ENCODE measurements at places on chromosomes 6 and 20.

GRCh38 chr6:40931931-40932330 is 107.1 kb downstream of the UNC5CL start:
- DNase-seq: no peak

- no peak for DNase-seq
Observed at GRCh38 chr6:34516391-34517324, 39.5 kb downstream of the SPDEF start.

DNA sequence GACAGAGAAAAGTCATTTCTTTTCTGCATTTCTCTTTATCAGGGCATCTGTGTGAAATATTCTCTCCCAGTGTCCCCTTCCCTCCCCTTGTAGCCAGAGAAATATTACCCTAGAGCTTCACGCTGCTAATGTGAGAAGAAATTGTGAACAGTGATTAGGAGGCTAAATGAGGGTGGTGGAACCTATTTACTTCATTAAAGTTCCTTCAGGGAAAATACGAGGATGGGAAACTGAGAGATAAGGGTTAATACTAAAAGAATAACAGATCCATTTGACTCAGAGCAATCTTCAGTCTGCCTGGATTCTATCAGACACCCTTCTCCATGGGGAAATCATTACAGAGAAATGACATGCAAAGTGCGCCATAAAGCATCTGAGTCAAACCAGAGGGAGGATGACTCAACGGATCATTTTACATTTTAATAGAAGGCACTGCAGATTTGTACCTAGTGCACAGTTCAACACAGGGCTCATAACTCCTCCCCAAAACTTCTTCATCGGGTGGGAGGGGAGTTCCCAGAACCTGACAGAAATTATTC is 131.3 kb downstream of the GJA10 start:
- peak; percentile 15 for DNase-seq

DNA sequence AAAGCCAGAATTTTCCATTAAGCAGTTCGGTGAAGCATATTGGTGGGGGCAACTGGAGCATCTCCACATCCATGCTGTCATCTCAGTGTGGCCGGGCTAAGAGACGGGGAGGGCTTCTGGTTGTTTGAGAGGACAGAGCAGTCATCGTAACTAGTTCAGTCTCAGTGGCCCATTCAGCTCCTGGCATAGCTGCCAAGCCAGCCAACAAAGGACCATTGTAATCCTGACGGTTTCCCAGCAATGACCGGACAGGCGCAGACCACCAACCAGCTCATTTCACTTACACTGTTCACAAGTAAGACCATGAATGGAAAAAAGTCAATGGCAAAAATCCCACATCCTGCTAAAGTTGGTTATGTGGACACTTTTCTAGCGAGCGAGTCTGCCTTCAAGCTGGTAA is 14.9 kb upstream of the HDDC2 start:
- no peak for DNase-seq

DNA sequence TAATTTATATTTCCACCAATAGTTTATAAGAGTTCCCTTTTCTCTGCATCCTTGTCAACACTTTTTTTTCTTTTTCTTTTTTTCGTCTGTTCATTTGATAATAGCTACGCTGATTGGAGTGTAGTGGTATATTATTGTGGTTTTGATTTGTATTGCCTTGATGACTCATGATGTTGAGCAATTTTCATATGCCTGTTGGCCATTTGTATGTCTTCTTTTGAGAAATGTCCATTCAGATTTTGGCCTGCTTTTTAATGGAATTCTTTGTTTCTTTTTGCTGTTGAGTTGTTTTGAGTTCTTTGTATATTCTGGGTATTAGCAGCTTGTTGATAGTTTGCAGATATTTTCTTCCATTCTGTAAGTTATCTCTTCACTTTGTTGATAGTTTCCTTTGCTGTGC is 773.4 kb downstream of the KIF16B start:
- no peak for DNase-seq

DNA sequence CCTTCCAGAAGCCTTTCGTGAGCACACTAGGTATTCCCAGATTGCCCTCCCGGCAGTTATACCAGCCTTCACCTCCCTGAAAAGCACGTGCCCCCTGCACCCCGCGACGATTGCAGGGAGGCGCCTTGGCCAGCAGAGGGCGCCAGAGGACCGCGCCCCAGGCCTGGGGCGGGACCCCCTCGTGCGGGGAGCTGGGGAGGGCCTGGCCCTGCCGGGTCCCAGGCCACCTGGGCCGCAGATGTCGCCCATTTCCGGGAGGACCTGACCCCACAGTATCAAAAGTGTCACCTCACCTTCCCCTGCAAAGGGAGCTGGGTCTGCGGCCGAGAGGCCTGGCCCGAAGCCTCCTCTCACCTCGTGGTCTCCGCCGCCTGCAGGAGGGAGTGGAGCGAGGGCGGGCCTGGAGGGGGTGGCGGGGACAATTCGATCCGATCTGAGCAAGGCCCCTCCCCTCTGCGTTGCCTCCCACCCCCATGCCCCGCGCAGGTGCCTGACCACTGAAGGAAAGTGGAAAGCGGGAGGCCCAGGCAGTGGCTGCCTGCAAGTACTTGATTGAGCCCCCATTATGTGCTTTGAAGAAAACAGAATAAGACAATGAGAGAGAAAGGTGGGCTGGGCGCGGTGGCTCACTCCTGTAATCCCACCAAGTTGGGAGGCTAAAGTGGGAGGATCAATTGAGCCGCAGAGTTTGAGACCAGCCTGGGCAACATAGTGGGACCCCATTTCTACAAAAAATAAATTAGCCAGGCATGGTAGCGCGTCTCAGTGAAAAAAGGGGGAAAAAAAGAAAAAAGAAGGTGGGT is 3.5 kb upstream of the SNAI1 start:
- peak; percentile 71 for DNase-seq

DNA sequence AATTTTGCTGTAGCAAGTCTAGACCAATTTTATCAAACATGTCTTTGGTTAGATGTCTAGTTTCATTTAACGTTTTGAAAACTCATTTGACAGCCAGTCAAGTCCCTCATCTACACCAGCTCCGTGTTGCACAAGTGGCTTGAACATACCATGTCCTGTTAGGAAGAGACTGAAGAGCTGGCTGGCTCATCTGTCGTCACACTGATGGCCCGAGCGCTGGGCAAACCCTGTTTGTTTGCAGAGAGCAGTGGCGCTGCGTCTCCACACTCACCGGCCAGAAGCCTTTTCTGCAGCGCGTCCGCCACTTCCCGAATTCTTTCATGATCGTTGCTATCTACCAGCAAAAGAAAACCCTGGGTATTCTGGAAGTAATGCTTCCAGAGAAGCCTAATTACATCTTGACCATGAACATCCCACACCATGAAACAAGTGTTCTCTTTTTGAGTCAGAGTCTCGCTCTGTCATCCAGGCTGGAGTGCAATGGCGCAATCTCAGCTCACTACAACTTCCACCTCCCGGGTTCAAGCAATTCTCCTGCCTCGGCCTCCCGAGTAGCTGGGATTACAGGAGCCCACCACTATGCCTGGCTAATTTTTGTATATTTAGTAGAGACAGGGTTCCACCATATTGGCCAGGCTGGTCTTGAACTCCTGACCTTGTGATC is 10.7 kb upstream of the TCFL5 start:
- no peak for DNase-seq

- DNase-seq: no peak
Observed at GRCh38 chr6:52976591-52977035, 18.5 kb downstream of the GSTA4 start.

DNA sequence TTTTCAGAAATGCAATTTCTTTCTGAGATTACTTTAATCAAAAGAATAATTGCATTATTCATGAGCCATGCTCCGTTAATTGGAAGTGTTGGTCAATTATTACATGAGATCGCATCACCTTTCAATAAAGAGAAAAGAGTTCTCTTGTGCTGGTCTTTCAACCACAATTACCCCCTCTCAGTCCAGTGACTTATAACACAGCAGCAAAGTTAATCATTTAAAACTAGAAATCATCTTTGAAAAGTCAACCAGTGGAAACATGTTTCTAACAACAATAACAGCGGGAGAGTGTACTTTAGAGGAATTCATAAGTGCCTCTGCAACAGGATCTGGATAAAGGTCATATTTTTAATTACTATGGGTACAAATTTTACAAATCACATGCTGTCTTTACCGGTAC is 384.4 kb upstream of the AGPAT4 start:
- no peak for DNase-seq

DNA sequence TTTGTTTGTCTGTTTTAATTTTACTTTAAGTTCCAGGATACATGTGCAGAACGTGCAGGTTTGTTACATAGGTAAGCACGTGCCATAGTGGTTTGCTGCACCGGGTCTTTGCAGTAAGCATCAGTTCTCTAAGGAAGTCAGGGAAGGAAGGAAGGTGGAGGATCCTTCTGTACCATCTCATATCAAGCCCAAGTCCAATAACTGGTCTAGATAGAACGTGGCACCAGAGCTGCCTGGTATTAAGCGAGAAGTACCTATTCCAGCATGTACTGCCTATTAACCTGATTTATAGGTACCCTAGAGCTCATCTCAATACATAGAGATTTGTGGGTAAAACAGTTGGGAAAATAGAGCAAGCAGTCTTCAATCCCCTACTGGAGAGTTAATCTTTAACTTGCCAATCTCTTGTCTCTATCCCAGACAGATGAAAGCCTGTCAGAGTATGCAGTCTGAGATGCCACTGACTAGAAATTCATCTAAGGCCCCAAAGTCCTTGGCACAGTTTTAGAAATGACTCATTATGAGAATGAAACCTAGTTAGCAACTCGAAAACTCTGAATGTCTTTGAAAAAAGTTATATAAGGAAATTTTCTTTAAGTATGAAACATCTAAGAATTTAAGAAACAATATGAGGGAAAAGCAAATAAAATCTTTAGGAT is 144.9 kb downstream of the TFAP2A start:
- DNase-seq: no peak

- no peak for DNase-seq
Observed at GRCh38 chr20:17854307-17854903, 114.2 kb downstream of the SNX5 start.

- no peak for DNase-seq
Observed at GRCh38 chr6:129555206-129555832, 154.7 kb downstream of the ARHGAP18 start.

GRCh38 chr6:52328729-52329128 is 33.2 kb upstream of the PAQR8 start:
- DNase-seq: no peak

- no peak for DNase-seq
Observed at GRCh38 chr6:45690846-45691245, 313.1 kb upstream of the SUPT3H start.

- no peak for DNase-seq
Observed at GRCh38 chr20:50482396-50482981, 27.7 kb upstream of the PTPN1 start.

GRCh38 chr20:59160389-59161115 is 3.1 kb upstream of the ZNF831 start:
- DNase-seq: peak; percentile 40

- no peak for DNase-seq
Observed at GRCh38 chr20:48282591-48283228, 497.4 kb upstream of the SULF2 start.

DNA sequence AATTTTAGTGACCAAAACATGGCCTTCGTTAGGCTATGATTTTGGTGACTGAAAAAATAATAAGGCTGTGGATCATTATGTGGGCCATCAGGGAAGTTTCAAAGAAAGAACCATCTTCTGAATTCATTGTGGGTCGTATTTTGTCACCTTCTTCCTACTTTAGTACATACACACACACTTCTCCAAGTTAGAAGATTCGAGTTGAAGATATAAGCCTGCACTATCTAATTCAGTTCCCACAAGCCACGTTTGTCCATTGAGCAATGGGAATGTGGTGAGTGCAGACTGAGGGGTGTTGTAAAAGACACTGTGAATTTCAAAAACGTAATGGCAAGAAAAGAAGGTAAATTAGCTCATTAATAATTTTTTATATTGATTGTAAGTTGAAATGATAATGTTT is 766.0 kb downstream of the KIF16B start:
- no peak for DNase-seq

- DNase-seq: no peak
Observed at GRCh38 chr6:40755046-40755681, 168.0 kb upstream of the LRFN2 start.

DNA sequence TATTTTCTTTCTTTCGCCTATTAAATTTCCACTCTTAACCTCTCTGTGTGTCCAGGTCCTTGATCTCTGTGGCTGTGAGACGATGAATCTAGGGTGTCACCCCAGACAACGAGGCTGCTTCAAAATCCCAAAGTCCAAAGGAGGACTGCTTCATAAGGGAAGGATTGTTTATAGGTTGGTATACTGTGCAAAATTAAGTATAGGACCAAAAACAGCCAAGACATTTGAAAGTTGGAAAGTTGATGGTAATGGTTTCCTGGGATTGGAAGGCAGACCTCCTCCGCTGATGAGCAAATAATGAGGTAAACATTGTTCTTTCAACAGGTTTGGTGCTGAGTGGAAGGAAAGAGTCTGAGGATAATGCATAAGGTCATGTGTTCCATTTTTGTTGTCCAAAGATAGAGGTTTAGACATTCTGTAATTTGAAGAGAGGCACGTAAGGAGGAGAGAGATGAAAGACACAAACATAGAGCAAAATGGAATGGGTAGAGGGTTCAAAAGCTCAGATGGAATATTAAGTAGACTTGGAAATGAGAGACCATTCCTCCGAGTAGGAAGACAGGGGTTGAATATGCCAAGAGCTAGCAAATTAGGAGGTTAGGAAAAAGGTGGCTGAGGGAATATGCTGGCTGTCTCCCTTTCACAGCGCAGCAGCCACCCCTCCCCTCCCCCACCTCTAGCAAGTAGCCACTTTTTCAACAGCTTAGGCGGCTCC is 24.8 kb downstream of the ZNF311 start:
- peak; percentile 10 for DNase-seq

- no peak for DNase-seq
Observed at GRCh38 chr6:154511791-154512190, 1.3 kb upstream of the CNKSR3 start.

GRCh38 chr6:80277501-80277900 is 171.0 kb downstream of the BCKDHB start:
- DNase-seq: no peak

- no peak for DNase-seq
Observed at GRCh38 chr6:111480988-111481822, 1.8 kb downstream of the REV3L start.

DNA sequence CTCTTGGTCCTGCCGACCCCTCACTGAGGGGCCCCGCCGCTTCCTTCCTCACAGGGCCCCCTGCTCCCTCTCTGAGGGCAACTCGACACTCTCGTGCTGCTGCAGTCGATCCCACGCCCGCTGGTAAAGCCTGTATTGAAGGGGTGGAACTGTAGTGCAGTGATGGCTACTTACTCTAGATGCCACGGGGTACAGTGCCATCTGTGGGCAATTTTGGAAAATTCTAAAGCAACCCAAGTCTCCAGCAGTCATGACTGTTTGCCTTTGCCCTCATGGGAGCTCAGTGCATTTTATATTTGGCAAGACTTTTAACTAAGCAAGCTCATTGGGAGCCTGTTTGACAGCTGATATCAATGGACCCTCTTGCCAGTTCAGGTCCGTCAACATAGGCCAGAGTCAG is 6.5 kb upstream of the C6orf136 start:
- no peak for DNase-seq

DNA sequence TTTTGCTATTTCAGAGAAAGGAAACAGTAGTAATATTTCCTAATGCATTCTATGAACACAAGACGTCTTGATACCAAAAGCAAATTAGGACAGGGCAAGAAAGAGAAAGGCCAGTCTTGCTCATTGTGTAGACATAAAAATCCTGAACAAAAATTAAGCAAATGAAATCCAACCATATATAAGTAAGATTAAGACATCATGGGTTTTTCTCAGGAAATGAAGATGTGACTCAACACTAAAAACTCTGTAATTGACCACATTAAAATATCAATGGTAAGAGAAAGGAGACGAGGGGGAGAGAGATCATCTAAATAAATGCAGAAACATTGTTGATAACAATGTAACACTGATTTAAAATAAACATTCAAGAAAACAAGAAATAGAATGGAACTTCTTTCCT is 205.4 kb downstream of the SOD2 start:
- no peak for DNase-seq

GRCh38 chr6:43144879-43145278 is 26.2 kb upstream of the SRF start:
- no peak for DNase-seq
